GM23338 (cell line): ENCODE measurements at places on chromosomes 5 and 9. TPM values are rescaled to one million over a fixed set of nuclear protein-coding genes. Genes with fewer than 3 reads are reported as not detected.
A peak's percentile ranks its signal among the peaks of the same experiment; 100 is the strongest.

- DNase-seq = no peak
- H3K36me3 ChIP-seq = no peaks in the 10 kb centered on the region
- H3K4me3 ChIP-seq = no peak overlapping the region
- no peak overlapping the region for H3K27ac ChIP-seq
- no peaks in the 10 kb centered on the region for H3K27me3 ChIP-seq
Observed at GRCh38 chr9:70222354-70222753, 36.4 kb upstream of the SMC5 start.

DNA sequence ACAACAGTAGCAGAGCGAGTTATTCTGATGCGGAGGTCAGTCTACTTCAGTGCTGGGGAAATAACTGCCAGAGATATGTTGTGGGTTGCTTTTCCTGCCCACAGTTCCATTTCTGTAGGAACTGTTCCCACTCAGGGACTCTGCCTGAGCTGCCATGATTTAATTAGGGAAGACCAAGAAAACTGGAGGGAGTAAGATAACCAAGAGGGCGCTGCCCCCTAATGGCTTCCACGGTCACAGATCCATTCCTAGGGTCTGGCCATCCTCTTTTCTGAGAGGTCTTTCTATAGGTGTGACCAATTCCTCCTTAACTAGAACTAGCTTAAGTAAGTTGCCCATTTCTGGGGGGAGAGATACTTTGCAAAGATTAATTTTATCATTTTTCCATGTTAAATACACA is 125.9 kb downstream of the APBA1 start:
- no peaks in the 10 kb centered on the region for H3K36me3 ChIP-seq
- H3K27ac ChIP-seq = no peak overlapping the region
- no peaks in the 10 kb centered on the region for H3K27me3 ChIP-seq
- H3K4me3 ChIP-seq = no peak overlapping the region
- DNase-seq = peak; percentile 80

DNA sequence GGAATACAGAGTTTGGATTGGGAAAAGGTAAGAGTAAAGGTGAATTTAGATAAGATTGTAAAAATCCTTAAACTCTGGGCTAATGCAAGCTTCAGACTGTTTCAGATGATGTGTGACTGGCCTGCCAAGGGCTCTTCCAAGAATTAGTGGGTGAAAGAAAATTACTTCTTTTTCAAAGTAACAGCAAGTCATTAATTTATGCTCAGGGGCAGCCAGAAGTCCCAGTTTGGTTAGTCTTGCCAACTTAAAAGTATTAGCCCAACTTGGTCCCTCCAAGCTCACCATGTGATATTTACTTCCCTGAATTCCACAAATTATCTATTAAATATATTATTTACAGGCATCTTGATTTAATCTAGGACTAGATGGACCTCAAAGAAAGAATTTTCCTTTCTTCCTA is 947.8 kb downstream of the NR2F1-AS1 start:
- peaks cover 13% of the 10 kb centered on the region for H3K4me1 ChIP-seq
- no peaks in the 10 kb centered on the region for H3K27me3 ChIP-seq
- no peaks in the 10 kb centered on the region for H3K36me3 ChIP-seq
- H3K4me3 ChIP-seq = no peak overlapping the region

GRCh38 chr9:19643875-19644274 is 145.0 kb downstream of the SLC24A2 start:
- no peak overlapping the region for H3K27ac ChIP-seq
- H3K27me3 ChIP-seq = no peaks in the 10 kb centered on the region
- H3K4me1 ChIP-seq = no peaks in the 10 kb centered on the region
- no peak overlapping the region for H3K4me3 ChIP-seq
- no peak for DNase-seq

DNA sequence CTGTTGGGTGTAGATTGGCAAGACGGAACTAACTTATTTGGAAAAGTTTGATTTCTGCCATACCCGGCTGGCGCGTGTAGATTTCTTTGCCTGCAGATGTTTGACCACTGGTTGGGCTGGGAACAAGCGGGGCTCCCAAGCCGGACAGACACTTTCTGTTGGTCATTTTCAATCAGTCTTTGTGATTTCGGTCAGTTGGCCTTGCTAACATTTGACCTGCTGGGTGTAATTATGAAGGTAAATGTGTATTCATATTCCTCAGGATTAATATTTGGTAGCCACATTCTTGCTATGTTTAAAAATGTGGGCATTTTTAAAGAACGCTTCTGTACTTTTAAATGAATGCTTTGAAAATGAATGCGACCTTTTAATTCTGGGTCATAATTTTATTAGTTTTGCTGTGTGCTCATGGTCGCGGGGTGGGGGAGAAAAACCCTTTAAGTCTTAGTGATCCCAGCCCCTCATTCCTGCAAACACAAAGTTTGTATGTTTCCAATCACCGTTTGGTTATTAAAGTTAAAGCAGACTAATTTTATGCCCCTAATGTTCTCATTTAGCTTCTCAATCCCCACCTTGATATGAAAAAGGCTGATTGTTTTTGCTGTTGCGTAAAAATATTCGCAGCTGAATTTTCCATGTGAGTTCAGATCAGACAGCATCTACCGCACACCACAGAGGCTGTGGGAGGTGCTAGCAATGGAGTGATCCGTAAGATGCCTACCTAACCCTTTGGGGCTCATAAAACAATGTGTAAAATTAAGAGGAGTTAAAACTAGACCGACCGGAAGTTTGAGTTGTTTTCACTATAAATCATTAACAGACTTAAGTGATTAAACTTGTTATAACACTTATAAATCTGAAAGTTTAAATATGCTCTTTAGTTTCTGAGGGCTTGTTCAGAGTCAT is 1.5 kb downstream of the RASGRF2 start:
- peaks cover 63% of the 10 kb centered on the region for H3K4me1 ChIP-seq
- no peak overlapping the region for H3K27ac ChIP-seq
- H3K4me3 ChIP-seq = peak overlapping the region; percentile 69

GRCh38 chr5:72328172-72328571 is 8.0 kb downstream of the PTCD2 start:
- DNase-seq = no peak
- H3K4me3 ChIP-seq = no peak overlapping the region
- H3K4me1 ChIP-seq = no peaks in the 10 kb centered on the region

DNA sequence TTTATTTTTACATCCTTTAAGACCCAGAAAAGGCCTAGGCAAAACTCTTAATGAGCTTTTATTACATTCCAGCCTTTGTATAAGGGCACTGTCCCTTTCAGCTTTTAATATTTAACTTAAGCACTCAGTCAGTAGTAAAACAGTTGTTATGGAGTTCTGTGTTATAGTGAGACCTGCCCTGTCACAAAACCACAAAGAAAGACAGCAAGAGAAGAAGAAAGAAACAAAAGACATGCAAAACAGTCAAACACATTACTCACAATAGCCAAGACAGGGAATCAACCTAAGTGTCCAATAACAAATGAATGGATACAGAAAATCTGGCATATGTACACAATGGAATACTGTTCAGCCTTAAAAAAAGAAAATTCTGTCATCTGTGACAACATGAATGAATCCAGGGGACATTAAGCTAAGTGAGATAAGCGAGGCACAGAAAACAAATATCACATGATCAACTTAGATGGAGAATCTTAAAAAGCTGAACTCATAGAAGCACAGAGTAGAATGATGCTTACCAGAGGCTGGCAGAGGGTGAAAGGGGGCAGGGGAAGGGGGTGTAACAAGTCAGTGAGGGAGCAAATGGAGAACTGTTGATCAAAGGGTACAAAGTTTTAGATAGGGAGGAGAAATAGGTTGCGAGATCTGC is 63.8 kb upstream of the CCNG1 start:
- H3K27me3 ChIP-seq = no peaks in the 10 kb centered on the region
- peaks cover 12% of the 10 kb centered on the region for H3K4me1 ChIP-seq
- no peak for DNase-seq
- no peak overlapping the region for H3K27ac ChIP-seq
- no peak overlapping the region for H3K4me3 ChIP-seq

DNA sequence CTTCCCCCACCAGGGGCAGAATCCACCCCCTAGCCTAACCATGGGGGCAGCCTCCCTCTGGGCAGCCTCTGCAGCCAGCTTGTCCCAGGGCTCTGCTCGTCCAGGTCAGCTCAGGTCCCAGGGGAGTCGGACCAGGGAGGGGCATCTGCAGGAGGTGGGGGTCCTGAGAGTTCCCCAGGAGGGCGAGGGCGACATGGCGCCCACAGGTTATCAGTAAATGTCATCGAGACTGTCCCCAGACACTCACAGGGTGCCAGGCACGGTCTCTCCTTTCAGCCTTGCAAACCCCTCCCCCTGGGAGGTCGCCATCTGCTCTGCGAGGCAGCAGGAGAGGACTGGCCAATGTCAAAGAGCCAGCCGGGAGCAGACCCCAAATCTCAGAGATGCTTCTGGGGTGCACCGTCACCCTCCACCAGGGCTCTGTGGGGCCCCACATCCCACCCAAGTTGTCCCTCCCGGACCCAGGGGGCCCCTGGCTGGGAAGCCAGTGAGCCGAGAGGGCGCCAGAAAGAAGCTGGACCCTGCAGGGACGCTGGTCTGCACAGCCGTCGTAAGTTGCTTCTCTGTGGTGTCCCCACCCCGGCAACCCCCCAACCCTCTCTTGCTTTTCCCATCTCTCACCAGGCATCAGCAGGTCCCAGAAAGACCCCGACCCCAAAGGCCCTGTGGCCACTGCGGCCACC is 69.3 kb downstream of the NTNG2 start:
- no peak overlapping the region for H3K27ac ChIP-seq
- H3K27me3 ChIP-seq = no peaks in the 10 kb centered on the region
- H3K4me1 ChIP-seq = no peaks in the 10 kb centered on the region
- no peak for DNase-seq
- H3K4me3 ChIP-seq = no peak overlapping the region

PCDHGB3 gene
- total RNA-seq = 4.8 and 5.8 TPM in 2 replicates

ADAMTSL2 gene
- 0.66 and 1.1 TPM in 2 replicates for total RNA-seq

MLANA gene
- total RNA-seq = not detected in 2 replicates

ZDHHC11 gene
- total RNA-seq = 21.8 and 29.1 TPM in 2 replicates

SLC36A2 gene
- total RNA-seq = not detected in 2 replicates

CSF1R gene
- not detected in 2 replicates for total RNA-seq

ACSL6 gene
- total RNA-seq = 3.6 and 4.6 TPM in 2 replicates

NMUR2 gene
- total RNA-seq = not detected in 2 replicates
